ENCODE measurements at places on chromosomes 16 and 17.
A peak's percentile ranks its signal among the peaks of the same experiment; 100 is the strongest.

GRCh38 chr17:44942456-44942855, 5.1 kb downstream of the KIF18B start:
- peak; percentile 68 for DNase-seq

GRCh38 chr17:51244041-51244440, 15.8 kb downstream of the MBTD1 start:
- DNase-seq, result no peak

- DNase-seq, result no peak
Measured at GRCh38 chr16:79372503-79373184, 227.9 kb downstream of the MAF start.

GRCh38 chr17:14831491-14831890, 433.6 kb downstream of the PMP22 start:
- no peak for DNase-seq

- no peak for DNase-seq
Measured at GRCh38 chr17:75346906-75347305, 57.7 kb upstream of the SLC25A19 start.

GRCh38 chr17:75897160-75898019, 639 bp upstream of the TRIM65 start:
- DNase-seq, result no peak

GRCh38 chr16:19410435-19411171, 7.1 kb upstream of the TMC5 start:
- DNase-seq, result no peak

DNA sequence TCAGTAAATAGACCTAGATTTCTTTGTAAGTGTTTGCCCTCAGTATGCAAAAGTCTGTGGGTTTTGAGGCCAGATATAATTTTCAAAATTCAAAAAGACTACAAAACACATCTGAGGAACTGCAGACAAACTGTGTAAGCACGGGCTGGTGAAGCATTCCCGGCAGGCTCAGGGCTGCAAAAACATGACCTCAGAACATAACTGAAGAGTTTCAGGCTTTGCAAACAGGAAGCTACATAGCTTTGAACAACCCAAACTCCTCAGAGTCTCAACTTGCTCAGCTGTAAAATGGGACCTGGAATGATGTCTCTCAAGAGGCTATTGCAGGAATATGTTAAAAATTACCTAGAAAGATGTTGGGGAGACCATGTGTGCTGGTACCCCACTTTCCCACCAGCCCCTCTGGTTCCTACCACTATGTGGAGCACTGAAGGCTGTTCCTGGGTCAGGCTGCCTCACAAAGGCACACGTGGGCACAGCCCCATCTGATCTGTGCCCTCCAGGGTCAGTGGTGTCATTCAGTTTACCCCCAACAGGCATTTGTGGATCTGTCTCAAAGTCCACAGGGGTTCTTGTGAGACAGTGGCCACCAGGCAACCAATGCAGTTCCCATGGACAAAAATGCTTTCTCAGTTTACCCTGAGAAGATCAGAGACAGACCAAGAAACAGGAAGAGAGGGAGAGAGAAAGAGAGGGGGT, 72.9 kb downstream of the CREBBP start:
- no peak for DNase-seq

DNA sequence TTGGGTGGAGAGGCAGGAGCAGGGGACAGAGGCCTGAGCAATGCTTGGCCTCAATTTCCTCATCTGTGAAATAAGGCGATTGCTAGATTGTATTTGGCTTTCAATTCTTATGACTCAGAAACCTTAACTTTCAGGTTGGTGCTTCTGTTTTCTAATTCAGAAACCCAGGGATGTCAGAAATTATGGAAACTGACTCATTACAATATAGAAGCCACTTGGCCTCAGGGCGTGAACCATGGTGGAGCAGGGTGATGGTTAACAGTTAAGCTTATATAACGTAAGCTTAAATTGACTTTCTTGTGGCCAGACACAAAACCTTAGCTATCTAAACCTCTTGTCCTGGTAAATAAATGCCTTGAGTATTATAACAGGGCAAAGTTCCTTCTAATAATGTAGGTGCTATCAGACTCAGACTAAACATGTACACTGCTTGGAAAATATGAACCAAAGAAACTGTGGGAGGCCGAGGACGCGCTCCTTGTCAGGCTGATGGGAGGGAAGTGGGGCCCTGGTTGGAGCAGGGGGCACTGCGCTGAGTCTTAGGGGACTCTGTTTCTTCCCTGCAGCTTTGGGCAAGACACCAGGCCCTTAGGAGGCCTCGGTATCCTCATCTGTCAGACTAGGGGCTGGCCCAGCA, 17.1 kb upstream of the SREBF1 start:
- no peak for DNase-seq

GRCh38 chr17:51046514-51047384, 73.9 kb downstream of the SPAG9 start:
- peak; percentile 96 for DNase-seq

DNA sequence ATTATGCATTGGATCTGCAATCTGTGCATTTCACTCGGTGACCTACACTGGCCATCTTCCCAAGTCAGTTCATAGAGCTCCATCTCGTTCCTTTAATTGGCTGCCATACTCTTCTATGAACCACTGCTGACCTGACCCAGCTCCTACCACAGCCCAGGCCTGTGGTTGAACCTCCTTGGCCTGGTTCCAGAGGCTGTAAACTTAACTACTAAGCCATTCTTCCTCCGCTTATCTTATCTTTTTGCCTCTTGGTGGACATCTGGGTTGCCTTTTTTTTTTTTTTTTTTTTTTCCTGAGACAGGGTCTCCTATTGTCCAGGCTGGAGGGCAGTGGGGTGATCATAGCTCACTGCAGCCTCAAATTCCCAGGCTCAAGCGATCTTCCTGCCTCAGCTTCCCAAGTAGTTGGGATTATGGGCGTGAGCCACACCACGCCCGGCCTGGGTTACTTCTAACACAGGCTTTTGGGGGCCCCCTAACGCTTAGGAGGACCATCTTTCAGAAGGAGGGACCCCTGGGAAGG, 18.3 kb downstream of the COQ7 start:
- no peak for DNase-seq

- no peak for DNase-seq
Measured at GRCh38 chr17:64335486-64335885, 55.2 kb downstream of the PECAM1 start.

GRCh38 chr16:22274916-22275315, 22.3 kb upstream of the POLR3E start:
- DNase-seq, result no peak

DNA sequence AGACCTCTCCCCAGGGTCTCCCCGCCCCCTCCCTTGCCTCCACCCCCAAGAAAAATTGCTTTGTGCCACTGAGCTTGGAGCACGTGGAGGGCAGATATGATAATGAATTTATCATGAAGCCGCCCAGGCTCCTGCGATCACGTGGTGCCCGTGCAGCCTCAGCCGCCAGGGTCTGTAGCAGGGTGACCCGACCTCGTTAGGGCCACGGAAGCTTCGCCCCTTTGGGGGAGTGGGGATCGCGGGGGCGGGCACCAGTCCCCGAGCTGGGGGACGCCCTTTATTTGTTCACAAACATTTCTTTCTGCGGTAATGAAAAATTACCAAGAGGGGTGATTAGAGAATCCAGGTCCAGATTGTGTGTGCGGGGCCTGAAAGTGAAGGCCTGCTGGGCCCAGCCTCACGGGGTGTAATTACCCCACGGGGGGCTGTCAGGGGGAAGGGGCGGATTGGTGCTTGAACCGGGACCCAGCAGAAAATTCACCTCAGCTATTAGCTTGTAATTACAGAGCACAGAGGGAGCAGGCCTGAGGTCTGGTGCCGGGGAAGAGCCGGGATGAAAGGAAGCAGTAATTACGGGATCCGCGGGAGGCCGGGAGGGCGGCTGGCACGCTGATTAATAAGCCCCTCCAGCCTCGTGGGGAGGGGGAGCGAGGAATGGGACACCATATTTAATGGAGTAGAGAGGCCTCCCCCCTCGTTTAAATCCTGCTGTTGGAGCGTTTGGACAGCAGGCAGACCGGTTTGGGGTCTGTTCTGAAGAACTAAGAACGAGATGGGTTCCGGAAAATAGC, 13.3 kb downstream of the GSE1 start:
- DNase-seq, result no peak

DNA sequence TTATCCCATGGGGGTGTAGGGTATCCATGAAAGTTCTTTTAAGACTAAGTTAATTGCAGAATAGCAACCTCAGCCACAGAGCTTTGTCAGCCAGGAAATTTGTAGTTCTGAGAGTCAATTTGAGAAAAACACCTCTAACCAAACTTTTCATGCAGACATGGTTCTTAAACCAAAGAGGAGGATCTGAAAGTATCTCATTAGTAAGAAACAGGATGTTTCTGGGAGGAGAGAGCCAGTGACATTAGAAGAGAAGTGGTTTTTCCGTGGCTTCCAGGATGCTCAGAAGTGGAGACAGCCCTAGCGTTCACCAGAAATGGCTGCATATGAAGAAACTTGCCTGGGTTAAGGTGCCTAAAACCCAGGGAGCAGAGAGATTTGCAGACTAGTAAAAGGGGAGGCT, 7.9 kb downstream of the GNAO1 start:
- no peak for DNase-seq
